Left renal pelvis (tissue), 4 donors: ENCODE measurements at places on chromosomes 12 and 14.

- DNase-seq = no peak
These were observed 223.0 kb downstream of the BTG1 start for GRCh38 chr12:91922674-91923073.

DNA sequence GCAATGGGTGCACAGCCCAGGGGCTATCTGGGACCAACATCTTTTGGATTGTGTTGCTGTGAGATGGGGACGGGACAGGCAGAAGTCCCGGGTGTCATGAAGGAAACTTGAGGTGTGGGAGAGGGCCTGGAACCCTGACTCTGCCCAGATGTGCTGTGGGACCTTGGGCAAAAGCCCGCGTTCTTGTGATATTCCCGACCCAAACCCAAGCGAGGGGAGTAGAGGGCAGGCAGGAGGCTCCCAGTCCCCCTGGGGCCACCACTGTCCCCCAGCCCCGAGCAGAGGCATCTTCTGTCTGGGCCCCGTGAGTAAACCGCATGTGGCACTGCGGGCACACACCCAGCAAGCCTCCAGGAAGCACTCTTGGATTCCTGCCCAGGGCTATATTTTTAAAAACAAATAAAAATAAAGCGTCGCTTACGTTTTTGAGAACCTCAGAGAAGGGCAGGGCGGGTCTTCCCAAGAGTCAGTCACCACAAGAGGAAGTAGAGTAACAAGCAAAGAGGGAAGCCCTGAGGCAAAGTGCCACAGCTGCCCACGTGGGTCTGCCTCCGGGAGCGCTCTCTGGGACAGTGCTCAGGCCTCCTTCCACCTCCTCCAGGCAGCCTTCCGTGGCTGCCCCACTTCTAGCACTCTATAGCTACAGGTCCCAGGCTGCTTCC is 39.5 kb downstream of the BEGAIN start:
- no peak for DNase-seq

GRCh38 chr12:115934046-115934445 is 343.4 kb downstream of the MED13L start:
- no peak for DNase-seq

GRCh38 chr14:22838631-22839041 is 2.3 kb downstream of the MMP14 start:
- DNase-seq = no peak

DNA sequence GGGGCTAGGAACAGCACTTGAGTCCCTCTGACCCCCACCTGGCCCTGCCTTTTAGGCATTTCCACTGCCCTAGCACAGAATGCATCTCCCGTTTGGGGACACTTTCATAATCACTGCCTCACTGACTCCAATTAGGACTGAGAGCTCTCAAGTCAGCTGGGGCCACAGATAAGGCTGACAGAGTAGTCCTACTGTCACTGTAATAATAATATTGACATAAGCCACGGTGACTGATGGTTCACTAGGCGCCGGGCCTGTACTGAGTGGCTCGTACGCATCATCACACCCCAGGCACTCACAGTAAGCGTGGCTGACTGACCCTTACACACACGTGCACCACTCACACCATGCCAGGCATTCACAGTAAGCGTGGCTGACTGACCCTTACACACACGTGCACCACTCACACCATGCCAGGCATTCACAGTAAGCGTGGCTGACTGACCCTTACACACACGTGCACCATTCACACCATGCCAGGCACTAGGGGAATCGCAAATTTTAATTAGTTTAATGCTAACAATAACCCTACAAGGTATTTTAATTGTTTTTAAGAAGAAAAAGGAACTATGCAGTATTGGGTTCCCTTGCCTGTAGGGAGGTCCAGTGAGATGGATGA is 87.7 kb downstream of the CHGA start:
- DNase-seq = no peak

GRCh38 chr12:51823875-51824565 is 24.5 kb downstream of the FIGNL2 start:
- no peak for DNase-seq

- no peak for DNase-seq
These were observed 5.1 kb upstream of the OTUB2 start for GRCh38 chr14:94021001-94021400.
